GM12878 (cell line): ENCODE measurements at places on chromosomes 11 and 22.

- peak; percentile 60 for DNase-seq
Measured at GRCh38 chr11:76152086-76152681, 54.1 kb downstream of the WNT11 start.

DNA sequence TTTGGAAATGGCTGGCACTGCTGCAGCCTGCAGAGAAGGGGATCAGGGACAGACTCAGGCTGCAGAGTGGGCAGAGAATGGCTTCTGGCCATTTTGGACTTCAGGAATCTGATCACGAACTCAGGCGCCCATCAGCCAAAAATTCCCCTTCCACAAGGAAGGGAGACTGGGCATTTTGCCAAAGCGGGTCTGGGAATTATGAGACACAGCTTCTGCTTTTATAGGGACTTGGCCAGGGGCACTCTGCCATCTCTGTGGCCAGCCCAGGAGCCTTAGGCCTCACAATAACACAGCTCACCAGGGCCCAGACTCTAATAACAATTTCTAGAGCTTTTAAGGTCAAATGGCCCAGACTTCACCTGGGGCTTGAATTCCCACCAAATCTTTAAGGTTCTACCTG is 74.7 kb downstream of the CHST1 start:
- DNase-seq: no peak

DNA sequence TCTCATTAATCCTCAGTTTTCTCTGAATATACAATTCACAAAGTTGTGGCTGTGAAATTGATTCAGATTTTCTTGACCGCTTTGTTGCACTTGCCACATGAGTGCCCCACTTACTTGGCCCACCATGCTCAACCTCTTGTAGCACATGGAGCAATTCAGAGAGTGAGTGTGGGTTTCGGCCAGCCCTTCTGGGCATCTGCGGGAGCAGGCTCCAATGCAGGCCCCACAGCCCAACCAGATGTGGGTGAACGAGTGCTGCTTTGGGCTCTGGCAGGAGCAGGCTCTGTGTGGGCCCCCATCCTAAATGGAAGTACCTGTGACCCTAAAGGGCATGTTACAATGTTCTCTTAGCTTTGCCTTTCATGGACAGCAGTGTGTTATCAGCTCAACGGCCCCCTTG is 2338.6 kb downstream of the LRRC4C start:
- DNase-seq: no peak

DNA sequence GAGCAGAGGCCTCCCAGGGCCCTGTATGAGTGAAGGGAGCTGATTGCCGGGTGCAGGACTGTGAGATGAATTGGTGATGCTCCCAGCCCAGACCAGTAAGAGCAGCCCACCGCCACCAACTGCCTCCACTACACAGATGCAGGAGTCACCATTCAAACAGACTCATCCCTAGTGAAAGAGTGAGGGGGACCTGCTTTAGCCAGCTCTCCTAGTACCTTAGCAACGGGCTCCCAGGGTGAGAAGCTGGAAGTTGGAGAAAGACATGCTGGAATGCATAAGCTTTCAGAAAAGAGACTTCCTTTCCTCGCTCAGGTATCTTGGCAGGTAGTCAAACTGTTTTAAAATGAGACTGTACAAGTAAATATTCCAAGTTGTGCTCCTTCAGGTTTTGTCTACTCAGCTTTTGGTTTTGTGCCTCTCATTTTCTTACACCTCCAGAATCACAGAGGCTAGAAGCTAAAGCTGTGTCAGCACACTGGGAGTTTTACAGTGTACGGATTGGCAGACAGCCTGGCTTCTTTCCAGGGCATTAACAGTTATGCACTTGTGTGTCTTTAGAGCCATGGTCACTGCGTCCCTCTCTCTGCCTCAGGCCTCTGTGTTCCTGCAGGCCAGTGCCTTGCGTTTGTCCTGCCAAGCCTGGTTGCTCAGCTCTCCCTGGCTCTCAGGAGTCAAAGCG is 146.2 kb downstream of the ATXN10 start:
- no peak for DNase-seq

DNA sequence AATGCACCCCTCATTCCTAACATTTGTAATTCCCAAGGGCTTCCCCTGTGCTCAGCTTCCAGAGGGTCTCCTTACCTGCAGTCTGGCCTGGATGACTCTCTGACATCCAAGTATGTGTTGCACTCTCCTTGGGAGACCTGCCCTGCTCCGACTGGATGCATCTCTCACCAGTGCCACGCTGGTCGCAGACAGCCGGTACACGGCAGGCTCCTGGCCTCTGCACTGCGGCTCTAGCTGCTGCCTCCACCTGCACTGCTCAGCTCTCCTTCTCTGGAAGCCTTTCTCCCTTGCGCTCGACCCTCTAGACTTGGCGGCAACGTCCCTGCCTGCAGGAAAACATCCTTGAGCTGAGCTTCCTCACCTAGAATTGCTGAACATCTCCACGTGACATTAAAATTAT is 685.9 kb downstream of the BRD1 start:
- no peak for DNase-seq

- DNase-seq: peak; percentile 79
Measured at GRCh38 chr11:68118706-68119448, 2.3 kb downstream of the CHKA start.

DNA sequence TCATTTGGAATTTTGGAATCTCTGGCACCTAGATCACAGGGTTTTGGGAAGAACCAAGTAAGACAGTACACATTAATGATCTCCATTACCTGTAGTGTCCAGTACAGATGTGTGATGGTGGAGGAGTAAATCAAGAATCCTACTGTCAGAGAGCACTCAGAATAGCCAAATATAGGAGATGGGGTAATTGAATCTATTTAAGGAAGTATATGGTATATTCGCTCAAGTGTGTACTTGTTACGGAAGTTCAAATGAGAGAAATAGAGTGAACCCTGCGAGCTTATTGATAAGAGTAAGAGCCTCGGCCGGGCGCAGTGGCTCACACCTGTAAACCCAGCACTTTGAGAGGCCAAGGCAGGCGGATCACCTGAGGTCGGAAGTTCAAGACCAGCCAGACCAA is 2.2 kb downstream of the SPCS2 start:
- no peak for DNase-seq

- no peak for DNase-seq
Measured at GRCh38 chr11:80122211-80122610, 681.4 kb upstream of the TENM4 start.

DNA sequence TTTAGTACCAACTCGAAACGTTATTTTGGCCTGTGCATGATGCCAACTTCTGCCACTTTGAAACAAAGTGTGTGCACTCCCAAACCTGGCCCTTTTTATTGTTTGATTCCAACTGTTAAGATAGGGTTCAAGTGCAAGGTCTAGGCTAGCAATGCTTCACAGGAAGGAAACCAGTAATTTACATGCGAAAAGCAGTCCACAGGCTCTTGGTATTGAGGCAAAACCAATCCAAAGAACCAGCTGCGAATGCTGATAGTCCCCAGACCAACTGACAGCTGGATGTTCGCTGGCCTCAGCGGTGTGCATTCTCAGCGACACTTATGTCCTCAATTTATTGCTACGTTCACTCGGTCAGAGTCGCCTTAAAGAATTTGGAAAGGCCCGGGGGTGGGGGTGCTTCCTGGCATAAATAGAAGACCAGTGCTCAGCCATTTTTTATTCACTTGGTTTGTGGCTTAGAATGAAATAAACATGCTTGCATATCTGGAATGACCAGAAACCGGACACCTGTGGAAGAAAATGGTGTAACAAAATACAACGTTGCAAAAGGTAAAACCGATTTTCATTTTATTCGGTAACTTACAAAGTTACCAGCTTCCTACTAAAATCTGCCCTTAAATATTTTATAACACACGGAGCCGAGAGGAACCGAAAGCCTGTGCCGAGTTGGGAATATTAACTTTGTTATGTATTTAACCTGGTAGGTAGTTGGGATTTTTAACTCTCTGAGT is 1.6 kb downstream of the CPT1A start:
- no peak for DNase-seq

- no peak for DNase-seq
Measured at GRCh38 chr11:87463486-87464102, 425.9 kb downstream of the TMEM135 start.

DNA sequence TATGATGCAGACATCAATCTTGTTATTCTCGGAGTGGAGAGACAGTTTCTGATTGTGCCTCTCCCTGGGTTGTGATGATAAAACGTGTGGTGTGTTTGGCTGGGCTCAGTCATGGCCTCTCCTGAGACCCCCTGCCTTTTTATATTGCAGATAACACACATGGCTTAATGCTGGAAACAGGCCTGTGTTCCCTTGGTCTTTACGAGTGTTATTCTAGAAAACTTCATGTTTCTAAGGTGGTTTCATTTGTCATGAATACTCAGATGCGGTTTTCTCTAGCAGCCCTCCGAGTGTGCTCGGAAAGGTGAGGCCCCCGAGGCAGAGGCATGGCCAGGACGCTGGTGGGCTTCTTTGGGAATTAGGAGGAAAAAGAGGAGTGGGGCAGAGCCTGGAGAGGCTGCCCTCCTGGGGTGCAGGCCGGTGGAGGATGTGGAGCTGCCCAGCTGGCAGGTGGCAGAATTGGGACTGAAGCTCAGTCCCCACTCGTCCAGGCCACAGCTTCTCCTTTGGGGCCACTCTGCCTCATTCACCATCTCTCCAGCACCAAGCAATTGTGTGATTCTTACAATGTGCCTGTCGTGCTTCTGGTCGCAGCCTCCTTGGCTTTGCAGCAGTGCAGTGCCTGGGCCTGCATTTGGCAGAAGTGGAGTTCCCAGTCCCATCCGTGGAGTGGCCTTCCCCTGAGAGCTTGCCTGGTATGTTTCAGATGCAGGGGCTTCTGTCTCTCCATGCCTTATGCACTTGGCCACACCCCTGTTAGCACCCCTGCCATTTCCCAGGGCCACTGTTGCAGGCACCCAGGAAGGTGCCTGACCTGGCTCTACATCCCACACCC is 309.6 kb downstream of the TBC1D22A start:
- DNase-seq: no peak

- DNase-seq: no peak
Measured at GRCh38 chr22:47056776-47057470, 294.5 kb downstream of the TBC1D22A start.

GRCh38 chr22:44080936-44081861 is 57.1 kb downstream of the PARVB start:
- no peak for DNase-seq

DNA sequence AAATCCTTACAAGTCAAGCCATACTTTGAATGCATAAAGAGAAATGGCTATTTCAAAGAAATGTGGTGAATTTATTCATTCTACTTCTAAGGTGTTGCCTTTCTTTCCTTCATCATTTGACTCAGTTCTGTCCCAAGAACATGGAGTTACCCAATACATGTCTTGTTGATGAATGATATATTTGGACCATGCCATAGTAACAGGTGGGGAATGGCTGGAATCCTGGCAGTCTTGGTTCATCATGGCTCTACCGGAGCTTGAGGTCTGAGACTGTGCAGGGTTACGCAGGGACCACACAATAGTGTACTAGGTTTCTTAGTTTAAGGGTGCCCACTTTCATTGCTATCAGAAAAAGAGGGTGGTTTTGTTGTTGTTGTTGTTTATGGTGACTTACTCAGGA is 40.3 kb upstream of the MPEG1 start:
- no peak for DNase-seq

DNA sequence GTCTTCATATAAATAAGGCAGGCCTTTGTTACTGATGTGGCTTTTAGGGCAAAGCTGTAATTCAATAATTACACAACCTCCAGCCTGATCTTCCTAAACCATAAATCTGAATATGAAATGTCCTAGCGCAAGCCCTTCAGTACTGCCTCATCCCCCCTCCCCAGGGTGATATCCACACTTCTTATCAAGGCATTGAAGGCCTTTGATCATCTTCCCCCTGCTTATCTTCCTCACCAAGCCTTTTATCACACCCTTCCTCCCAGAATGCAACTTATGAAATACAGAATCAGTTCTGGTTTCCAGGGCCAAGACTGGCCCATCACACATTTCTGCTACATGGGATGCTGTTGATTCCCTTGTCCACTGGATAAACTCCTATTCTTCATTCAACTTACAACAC is 12.1 kb downstream of the SPON1 start:
- DNase-seq: no peak

- DNase-seq: no peak
Measured at GRCh38 chr11:10488121-10488933, 33.3 kb downstream of the AMPD3 start.
